Activated T-cell treated with anti-CD3 and anti-CD28 coated beads for 1 hour (primary cell): ENCODE measurements at places on chromosomes 2 and 18.
A peak's percentile ranks its signal among the peaks of the same experiment; 100 is the strongest.

DNA sequence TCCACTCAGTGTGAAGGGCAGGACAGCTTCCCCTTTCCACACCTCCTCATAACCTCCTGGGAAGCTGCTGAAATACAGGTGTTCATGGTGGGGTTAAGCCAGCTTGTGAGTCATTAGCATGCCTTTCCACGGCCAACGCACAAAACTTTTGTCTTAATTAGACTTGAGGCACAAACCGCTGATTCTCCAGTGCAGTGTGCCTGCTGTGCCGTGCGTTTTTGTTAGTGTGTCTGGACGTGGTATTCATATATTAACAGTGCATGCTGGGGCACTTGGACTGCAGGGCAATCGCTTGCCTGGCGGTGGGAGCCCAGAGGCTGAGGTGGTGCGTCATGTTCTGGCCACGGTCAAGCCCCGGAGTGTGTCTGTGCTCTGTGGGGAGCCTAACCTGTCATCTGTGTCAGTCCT is 156.2 kb downstream of the SH3RF3 start:
- DNase-seq = no peak

- DNase-seq = peak; percentile 44
Observed at GRCh38 chr2:172102391-172103359, at the start of gene DLX2. Gene DLX2 (minus strand): TSS chr2:172102900. CDS start chr2:172102538, 362 bp downstream.

DNA sequence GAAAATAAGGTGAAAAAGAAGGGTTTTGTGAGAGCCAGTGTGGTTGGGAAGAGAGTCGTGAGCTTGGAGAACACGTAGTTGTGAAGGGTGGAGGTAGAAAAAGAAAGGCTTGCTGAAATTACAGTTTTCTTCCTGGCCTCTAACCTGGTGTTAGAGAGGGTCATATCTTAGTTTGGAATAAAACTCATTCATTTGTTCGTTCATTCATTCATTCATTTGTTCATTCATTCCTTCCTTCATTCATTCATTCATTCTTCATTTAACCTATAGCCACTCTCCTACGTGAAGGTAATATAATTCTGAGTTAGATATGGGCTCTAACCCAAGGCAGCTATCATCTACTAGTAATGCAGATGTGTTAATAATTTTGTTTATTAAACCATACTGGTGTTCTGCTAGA is 111.8 kb upstream of the ZNF521 start:
- no peak for DNase-seq

GRCh38 chr18:60880184-60880583 is 453.0 kb upstream of the CDH20 start:
- DNase-seq = no peak

- no peak for DNase-seq
Observed at GRCh38 chr2:117359266-117359914, 455.1 kb upstream of the DDX18 start.

DNA sequence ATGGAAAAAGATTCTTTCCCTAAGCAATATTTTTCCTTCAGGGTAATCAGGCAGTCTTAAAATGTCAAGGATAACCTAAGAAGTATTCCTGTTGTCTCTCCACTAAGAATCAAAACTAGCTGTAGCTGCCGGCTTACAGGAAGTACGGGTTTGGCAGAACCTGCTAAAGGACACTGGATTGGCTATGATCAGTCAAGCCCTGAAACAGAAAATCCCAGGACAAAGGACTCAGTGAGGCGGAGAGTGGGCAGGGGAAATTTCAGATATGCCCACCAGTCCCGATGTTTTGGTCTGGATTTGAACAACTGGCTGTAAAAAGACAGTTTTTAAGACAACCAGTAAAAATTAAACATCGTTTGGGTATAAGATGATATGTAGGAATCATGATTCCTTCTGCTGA is 155.7 kb downstream of the HDAC4 start:
- DNase-seq = no peak

DNA sequence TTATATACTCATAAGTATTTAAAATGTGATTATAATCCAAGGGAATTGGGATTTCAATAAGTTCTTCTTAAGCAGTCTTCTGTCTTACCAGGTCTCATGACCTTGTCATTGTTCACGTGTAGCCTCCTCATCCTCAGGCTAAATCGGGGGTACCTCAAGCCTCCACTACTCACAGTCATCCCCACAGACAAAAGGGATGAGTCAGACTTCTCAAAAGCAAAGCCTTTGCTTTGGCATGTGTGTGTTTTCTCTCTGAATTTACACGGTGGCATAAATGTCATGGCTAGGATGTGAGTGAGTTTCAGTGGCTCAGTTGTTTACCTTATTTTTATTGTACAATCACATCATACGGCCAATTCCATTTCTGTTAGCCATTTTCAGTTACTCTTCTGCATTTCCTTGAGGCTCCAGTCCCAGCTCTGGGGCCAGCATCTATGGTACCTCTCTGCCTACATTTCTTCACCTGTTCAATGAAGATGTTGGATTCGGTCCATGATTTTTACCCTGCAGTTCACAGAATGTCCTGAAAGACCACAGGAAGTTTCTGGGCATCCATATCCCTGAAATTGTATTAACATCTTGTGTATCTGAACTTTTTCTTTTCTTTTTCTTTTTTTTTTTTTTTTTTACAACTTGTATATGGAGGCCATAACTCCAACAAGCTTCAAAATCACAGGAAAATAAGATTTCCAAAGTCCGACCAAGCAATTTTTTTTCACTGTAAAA is 195.3 kb downstream of the FHOD3 start:
- DNase-seq = no peak

DNA sequence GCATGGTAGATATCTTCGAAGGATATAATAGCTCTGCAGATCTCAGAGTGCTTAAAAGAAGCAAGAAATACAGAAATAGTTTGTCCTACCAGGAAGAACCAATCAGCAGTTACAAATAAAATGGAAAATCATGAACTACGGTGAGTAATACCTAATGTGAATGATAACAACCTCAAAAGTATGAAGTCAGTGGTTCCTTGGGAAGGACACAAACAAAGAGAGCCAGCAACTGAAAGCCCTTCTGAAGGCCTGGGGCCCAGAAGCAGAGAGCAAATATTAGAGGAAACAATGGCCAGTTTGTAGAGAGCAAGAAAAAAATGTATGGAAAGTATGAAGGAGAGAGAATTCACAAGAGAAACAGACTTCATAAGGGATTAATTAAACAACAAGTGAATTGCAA is 226.8 kb upstream of the CHST9 start:
- no peak for DNase-seq

GRCh38 chr2:43171789-43172188 is 54.6 kb downstream of the ZFP36L2 start:
- no peak for DNase-seq

- no peak for DNase-seq
Observed at GRCh38 chr2:10087360-10087759, 7.1 kb upstream of the CYS1 start.

DNA sequence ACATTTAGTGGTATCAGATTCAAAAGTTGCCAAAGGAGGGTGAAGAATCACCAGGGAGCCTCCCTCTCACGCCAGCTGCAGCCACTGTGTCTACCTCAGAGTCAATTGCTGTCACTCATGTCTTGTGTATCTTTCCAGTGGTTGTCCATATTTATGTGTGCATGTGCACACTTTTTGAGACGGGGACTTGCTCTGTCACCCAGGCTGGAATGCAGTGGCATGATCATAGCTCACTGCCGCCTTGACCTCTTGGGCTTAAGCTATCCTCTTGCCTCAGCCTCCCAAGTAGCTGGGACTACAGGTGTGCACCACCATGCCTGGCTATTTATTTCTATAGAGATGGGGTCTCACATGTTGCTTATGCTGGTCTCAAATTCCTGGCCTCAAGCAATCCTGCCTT is 4.0 kb downstream of the MOCOS start:
- no peak for DNase-seq

DNA sequence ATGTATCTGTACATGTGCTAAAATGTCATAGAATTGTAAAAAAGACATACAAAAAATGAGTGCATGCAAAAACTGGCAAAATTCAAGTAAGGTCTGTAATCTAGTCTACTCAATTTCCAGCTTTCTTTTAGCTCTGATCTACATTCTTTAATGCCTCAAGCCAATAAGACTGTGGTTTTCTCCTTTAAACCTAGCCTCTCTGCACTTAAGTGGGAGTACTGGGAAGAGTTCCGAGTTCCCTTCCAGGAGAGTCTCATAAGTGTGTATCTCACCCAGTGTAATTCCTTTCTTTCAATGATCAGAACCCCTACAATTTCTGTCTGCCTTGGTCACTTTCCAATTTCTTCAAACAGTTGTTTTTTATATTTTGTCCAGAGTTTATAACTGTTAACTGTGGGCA is 150.1 kb downstream of the PTRHD1 start:
- no peak for DNase-seq

- DNase-seq = no peak
Observed at GRCh38 chr2:180110469-180110868, 103.4 kb upstream of the CWC22 start.

DNA sequence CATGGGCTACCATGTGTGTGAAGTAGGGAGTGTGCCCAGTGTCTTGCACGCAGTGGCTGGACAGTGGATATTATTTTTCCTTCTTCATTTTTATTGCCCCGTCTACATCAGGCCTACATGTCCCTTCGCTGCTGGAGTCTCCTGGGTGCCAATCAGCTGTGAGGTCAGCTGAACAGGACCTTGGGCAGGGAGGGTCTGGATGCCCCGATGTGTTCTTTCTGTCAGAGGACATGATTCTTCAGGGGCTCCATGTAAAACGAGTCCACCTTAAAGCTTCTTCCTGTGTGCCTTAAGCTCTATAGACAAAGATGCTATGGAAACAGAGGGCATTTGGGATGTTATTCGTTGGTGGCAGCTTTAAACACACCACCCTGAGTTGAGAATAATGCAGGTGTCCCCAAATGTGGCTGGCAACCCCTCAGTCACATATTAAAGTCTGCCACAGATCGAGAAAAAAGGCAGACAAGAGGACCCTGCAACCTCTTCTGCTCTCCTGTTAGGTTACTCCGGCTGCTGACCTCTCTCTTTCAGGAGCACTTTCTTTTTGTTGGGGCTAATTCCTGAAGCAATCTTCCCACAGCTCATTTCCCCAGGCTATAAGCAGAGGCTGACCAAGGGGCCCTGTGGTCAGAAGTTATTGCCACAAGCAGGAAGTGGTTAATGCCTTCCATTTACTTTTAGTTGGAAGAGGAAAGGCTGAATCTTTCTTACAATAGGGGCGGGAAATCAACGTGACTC is 20.0 kb downstream of the GREB1 start:
- DNase-seq = no peak

DNA sequence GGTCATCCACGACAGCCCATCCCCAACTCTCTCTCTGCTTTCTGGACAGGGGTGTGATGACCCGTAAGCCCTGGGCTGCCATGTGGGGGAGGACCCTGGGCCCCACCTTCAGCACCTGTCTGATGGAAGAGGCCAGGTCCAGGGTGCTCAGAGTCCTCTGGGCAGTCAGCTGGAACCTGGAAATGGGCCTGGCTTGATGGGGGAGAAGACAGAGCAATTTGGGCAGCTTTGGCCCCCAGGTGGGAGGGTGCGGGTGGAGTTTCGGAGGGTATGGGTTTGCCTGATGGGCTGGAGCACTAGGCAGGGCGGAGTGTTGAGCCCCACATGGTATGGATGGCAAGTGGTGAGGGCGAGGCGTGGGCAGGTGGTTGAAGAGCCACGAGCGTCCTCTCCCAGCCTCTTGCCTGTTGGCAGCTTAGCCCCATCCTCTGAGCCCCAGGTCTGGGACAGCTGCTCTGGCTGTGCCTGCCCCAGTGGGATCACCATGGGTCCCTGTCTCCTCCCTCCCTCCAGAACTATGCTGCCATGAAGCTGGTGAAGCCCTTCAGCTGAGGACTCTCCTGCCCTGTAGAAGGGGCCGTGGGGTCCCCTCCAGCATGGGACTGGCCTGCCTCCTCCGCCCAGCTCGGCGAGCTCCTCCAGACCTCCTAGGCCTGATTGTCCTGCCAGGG is 232.7 kb downstream of the DYSF start:
- no peak for DNase-seq

GRCh38 chr2:126446106-126446695 is 209.8 kb upstream of the GYPC start:
- DNase-seq = no peak

- DNase-seq = no peak
Observed at GRCh38 chr2:174606336-174606735, 8.7 kb upstream of the WIPF1 start.

- DNase-seq = no peak
Observed at GRCh38 chr2:64720535-64721319, 67.0 kb upstream of the SERTAD2 start.

- DNase-seq = no peak
Observed at GRCh38 chr2:40255103-40255502, 196.8 kb downstream of the SLC8A1 start.

- DNase-seq = no peak
Observed at GRCh38 chr2:116511426-116511825, 1303.1 kb upstream of the DDX18 start.

DNA sequence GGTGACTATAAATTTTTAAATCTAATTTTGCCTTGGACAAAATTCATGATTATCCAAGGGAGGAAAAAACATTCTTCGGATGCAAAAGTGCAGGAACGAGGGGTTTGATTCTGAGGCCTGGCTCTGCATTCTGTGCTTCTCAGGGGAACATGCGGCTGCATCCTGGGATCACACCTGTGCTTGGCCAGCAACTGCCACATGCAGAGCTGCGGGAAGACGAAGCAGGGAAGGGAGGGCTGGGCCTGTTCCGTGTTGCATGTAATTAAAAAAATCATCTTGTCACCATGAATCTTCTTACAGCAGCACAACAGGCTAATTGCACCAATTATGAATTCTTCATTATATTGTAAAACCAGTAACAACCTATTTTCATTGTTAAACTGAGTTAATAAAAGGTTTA is 158.0 kb upstream of the ALKAL2 start:
- DNase-seq = no peak

DNA sequence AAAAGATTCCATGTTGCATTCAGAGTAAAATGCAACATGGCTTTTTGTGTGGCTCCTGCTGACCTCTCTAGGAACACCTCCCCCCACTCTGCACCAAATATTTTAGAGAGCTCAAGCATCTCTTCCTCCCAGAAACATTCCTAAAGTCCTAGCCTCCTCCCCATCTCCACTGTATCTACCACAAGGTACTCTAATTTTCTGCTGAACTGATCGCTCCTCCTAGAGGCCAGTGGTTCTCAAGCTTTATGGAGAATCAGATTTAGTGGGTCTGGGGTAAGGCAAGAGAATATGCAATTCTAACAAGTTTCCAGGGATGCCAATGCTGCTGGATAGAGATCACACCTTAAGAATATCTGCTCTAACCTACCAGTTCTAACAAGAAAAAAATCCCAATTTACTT is 89.5 kb upstream of the HNRNPA3 start:
- DNase-seq = no peak

DNA sequence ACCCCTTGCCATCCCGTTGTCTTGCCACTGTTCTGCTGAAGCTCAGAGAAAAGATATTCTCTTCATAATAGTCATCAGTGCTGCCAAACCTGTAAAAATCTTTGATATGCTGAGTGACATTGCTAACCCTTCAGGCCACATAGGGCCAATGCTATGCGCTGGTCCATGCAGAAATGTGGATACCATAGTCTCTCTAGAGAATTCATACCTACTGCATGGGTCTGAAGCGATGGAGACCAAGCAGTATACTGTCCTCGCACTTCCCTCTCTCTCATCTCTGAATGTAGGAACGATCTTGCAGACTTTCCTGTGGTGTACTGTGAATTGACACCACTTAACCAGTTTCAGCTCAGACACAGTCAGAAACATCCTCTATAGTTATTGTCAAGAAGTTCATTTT is 17.9 kb upstream of the ANKRD44 start:
- no peak for DNase-seq

GRCh38 chr2:207823865-207824264 is 54.2 kb upstream of the FZD5 start:
- DNase-seq = no peak
